NT2/D1 (cell line): ENCODE measurements at places on chromosomes 6 and 20.

DNA sequence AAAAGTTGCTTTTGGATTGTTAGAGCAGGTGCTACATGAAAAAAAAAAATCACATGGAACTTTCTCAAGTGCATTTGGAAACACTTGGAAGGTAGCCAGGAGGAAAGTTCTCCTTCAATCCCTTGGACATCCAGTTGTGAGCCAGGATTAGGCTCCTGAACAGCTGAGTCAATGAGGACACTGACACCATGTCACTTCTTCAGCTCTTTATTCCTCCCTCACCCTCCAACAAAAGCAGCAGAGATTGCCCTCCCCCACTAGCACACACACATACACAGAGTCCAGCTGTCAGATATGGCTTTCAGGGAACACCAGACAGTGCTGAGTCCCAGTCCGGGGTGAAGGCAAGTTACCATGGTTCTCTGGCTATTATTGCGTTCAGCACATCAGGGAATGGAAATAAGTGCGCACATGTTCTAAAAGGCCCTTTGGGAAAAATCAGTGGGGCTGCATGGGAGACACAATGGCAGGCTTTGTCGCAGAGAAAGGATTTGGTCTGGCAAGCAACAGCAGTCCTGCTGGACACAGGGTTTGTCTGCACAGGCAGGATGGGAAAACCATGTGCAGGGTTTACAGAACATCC is 124.7 kb upstream of the MARCKS start:
- no peak for DNase-seq

DNA sequence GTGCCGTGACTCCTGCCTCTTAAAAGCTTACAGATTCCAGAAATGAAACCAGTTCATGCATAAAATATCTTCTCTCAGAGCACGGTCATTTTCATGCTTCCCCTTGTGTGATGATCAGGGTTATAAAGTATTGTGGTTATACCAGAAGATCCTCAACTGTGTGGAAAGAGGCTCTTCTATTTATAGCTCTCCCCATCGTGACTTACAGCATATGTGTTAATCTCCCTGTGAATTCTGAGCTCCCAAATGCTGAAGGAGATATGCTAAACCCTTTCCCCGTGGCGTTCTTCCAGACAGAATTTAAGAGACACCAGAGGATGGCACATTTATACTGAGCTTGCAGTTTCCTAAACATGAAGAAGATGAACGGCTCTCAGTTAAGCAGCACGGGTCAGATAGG is 158.8 kb downstream of the CDH26 start:
- DNase-seq = no peak

- no peak for DNase-seq
These were observed 18.5 kb upstream of the WFDC10A start for GRCh38 chr20:45611054-45611453.

GRCh38 chr6:45098256-45098655 is 229.9 kb upstream of the RUNX2 start:
- DNase-seq = no peak

GRCh38 chr6:128855581-128856085 is 27.3 kb upstream of the LAMA2 start:
- DNase-seq = no peak

- no peak for DNase-seq
These were observed 17.4 kb downstream of the CNBD2 start for GRCh38 chr20:35985806-35986205.

GRCh38 chr6:90938122-90938521 is 351.2 kb upstream of the MAP3K7 start:
- no peak for DNase-seq

- no peak for DNase-seq
These were observed 189.5 kb downstream of the BMP7 start for GRCh38 chr20:57076951-57077350.

DNA sequence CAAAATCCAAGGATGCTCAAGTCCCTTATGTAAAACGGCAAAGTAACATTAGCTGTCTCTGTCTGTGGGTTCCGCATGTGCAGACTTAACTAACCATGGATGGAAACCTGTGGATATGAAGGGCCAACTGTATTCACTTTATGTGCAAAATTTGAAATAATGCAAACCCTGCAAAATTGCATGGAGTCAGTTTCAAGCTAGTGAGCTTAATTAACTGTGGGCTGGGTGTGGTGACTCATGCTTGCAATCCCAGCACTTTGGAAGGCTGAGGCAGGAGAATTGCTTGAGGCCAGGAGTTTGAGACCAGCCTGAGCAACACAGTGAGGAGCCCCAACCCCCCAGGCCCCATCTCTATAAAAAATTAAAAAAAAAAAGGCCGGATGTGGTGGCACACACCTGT is 81.4 kb downstream of the ANKS1A start:
- DNase-seq = no peak

DNA sequence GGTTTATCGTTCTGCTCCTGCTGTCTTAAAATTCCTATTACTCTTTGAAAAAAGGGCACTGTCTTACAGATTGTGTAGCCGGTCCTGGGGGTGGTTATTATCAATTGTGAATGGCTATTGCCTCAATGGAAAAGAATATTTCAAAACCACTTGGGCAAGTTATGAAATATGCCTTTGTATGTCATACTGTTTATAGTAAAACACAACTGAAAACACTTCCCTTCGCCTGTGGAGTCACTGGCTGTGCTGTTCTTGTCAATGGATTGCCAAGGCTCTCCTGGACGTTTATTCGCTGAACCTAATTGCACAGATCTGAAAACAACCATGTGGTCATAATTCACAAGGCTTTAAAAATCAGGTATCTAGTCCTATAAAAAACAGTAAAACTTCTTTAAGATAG is 47.8 kb upstream of the TAGAP start:
- DNase-seq = no peak

DNA sequence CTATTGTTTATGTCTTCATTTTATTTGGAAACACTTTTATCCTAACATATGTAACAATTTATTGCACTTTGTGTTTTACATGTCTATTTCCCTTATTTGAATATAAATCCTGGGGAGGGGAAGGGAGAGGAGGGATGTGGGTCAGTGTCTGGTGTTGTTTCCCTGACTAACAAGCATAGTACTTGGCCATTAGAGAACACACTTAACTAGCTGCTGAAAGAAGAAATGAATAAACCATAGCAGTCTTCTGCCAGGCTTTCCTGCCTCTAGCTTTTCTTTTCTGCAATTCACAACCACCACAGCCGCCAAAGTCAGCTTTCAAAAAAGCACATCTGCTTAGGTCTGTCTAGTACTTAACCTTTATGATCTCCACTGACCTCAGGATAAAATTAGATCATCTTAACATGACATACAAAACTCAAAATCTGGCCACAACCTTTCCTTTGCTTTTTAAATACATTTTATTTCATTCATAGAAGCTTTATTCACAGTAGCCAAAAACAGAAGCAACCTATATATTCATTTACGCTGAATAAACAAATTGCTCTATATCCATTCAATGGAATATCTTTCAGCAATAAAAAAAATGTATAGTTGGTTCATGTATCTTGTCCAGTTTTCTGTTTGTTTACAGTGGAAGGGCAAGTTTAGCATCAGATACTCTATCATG is 16.3 kb downstream of the PDSS2 start:
- no peak for DNase-seq

DNA sequence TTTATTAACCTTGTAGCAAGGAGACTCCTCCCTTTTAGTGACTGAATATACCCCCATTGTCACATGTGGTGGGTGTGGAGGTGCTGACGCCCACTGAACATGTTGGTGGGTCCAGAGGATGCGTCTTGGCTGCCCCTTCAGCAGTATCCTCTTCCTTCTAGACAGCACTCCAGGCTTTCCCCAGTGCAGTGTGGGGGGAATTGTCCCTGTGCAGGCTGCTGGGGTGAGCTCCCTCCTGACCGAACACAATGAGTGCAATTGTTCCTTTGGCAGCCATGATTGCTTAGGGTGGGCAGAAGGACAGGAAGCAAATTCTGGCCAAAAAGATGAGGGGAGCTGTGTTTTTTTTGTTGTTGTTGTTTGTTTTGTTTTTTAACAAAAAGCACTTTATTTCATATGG is 209.3 kb upstream of the PDE10A start:
- no peak for DNase-seq

DNA sequence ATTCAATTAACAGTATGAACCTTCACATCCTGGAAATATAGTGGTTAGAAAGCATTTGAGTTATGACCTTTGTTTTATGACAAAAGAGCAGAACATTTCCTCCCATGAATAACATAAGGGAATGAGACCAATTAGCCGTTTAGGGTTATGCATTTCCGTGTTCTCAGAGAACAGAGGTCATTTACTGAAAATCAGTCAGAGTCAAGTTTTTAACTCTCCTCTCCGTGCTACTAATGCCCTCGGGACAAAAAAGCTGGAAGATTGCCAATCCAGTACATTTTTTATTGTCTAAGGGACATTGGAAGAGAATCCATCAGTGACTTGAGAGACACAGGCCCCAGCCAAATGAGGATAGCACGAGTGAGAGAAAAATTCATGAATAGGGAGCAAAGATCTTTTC is 632.7 kb downstream of the RFPL4B start:
- no peak for DNase-seq

- no peak for DNase-seq
These were observed 302.9 kb downstream of the CLIC5 start for GRCh38 chr6:45712786-45713185.

- DNase-seq = no peak
These were observed 21.4 kb downstream of the UBE3D start for GRCh38 chr6:83044091-83044768.

- DNase-seq = no peak
These were observed 971 bp downstream of the NFKBIE start for GRCh38 chr6:44264154-44265006.

DNA sequence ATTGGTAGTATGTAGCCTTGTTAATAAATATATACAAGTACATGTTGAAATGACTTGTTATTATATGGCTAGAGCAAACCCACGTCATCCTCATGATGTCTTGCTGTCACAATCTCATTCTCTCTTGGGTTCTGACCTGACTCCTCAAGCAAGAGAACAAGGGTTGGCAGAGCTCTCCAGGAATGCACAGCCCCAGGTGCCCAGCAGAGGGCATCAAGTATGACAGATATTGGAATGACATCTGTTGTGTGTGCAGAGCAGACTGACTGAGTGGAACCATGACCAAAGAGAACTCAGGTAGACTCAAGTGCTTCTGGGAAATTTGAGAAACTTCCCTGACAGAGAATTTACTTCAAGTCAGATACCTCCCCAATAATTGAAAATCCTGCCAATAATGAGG is 90.6 kb downstream of the PAX1 start:
- DNase-seq = no peak

GRCh38 chr6:89675949-89676748 is 37.6 kb upstream of the LYRM2 start:
- DNase-seq = no peak

GRCh38 chr6:166236596-166236995 is 68.9 kb upstream of the TBXT start:
- no peak for DNase-seq

DNA sequence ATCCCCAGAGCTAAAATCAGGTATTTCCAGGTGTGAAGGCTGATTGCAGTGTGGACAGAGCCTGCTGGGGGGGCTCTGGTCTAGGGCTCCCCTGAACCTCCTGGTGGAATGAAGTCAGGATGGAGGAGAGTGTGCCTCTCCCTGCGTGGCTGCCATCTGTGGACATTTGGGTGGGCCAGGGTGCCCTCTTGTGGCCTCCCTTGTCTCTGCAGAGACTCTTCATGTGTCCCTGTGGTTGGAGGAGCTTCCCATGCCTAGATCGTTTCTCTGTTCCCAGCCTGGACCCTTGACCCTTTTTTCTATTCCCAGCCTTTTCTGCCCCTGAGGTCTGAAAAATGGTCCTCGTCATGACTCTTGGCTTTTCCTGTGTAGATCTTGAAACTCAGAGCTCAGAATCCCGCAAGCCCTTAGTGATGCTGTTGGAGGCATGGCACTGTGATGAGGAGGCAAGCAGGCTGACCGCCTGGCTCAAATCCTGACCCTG is 9.9 kb upstream of the PSMF1 start:
- peak; percentile 33 for DNase-seq

DNA sequence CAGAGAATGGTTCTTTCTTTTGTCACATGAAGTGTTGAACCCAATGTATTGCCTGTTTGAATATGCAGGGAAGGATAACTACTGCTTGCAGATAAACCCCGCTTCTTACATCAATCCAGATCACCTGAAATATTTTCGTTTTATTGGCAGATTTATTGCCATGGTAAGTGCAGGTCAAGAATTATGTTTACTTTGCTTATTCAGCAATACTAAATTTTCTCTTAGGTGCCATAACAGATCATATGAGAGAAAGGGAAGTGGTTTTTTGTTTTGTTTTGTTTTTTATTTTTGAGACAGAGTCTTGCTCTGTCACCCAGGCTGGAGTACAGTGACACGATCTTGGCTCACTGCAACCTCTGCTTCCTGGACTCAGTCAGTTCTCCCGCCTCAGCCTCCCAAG is 36.6 kb upstream of the DYNLRB1 start:
- DNase-seq = no peak

DNA sequence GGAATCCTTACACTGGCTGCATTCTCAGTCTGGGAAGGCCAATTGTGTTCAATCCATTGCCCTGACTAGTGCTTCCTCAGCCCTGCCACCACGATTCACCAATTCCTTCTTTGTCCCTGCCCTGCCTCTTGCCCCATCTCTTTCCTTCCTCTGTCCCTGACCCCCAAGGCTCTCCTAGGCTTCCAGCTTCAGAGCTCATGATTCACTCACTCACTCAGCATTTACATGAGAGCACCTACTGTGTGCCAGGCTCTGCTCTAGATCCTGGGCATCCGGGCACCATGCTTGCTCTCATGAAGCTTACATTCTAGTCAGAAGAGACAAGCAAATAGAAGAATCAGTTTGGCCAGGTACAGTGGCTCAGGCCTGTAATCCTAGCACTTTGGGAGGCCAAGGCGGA is 489.5 kb upstream of the JARID2 start:
- no peak for DNase-seq

- DNase-seq = peak; percentile 3
These were observed 851.2 kb upstream of the EYS start for GRCh38 chr6:66558189-66558588.

GRCh38 chr6:51200676-51201075 is 382.0 kb downstream of the TFAP2B start:
- no peak for DNase-seq
